Activated CD8-positive, alpha-beta memory T cell treated with anti-CD3 and anti-CD28 coated beads for 1 hour (primary cell): ENCODE measurements at places on chromosomes 6 and 20.

DNA sequence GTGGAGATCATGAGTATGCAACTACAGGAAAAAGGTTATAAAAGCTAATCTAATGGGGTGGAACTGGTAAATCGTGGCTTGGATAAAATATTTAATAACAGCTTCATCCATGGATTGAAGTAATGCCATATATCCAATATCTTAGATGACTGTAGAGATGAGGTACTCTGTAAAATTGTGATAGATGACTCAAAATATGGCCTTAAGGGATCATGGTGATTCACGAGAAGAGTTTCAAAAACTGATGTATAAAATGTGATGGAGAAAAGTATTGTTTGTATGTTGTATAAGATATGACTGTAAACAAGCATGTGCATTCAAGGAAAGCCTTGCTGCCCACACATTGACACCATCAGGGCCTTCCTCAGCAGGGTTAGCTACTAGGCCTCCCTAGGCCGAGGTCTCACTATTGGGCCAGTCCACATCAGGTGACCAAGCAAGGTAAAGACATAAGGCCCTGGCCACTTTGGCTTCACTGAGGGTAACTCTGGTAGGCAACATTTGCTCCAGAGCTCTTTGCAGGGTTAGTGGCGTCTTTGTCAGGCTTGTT lies 17.7 kb upstream of the CCN6 start:
- DNase-seq = no peak

- no peak for DNase-seq
Measured at GRCh38 chr20:20820785-20821483, 108.5 kb upstream of the RALGAPA2 start.

- DNase-seq = no peak
Measured at GRCh38 chr20:24376311-24377099, 92.9 kb upstream of the SYNDIG1 start.

GRCh38 chr6:77424761-77425160 lies 38.5 kb downstream of the HTR1B start:
- DNase-seq = no peak

DNA sequence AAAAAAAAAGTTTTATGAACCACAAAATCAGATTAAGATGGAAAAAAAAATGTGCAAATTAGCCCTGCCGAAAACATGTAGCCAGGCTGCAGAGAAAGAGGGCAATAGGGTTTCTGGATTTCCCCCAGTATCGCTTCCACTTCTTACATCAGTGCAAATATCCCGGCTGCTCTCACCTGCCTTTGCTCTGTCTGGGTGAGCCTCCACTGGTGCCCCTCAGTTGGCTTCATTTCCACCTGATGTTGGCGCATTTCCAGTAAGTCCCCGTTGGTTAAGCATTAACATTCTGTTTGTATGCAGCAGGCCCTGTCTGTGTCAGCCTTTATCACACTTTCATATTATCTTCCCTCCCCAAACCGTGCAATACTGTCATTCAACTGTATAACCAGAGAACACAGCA lies 215.1 kb downstream of the CBLN4 start:
- no peak for DNase-seq

GRCh38 chr6:88013015-88013414 lies 34.6 kb upstream of the SPACA1 start:
- DNase-seq = no peak

GRCh38 chr6:54426995-54427394 lies 118.8 kb downstream of the TINAG start:
- no peak for DNase-seq

- DNase-seq = no peak
Measured at GRCh38 chr6:135296715-135297114, 115.6 kb downstream of the MYB start.

GRCh38 chr20:48350313-48350988 lies 477.3 kb downstream of the PREX1 start:
- no peak for DNase-seq

DNA sequence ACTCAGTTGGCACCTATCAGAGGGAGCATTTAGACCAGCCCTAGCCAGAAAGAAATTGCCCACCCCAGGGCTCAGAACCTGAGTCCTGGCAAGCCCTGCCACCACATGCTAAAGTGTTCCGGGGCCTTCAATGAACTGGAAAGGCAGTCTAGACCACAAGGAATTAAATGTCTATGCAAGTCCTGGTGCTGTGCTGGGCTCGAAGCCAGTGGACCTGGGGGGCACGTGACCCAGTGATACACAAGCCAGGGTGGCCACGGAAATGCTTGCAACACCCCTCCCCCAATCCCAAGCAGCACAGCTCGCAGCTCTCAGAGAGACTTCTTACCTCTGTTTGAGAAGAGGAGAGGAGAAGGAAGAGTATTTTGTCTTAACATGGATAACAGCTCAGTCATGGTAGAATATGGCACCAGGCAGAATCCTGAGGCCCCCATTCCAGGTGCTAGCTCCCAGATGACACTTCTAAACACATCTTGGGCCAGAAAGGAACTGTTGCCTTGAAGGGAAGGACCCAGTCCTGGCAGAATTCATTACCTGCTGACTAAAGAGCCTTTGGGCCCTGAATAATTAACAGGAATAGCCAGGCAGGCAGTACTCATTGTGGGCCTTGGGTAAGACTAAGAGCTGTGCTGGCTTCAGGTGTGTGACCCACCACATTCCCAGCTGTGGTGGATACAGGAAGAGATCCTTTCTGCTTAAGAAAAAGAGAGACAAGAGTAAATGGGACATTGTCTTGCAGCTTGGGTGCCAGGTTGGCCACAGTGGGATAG lies 111.3 kb downstream of the BTBD9 start:
- no peak for DNase-seq

- DNase-seq = no peak
Measured at GRCh38 chr20:61219021-61219431, 33.0 kb upstream of the CDH4 start.

DNA sequence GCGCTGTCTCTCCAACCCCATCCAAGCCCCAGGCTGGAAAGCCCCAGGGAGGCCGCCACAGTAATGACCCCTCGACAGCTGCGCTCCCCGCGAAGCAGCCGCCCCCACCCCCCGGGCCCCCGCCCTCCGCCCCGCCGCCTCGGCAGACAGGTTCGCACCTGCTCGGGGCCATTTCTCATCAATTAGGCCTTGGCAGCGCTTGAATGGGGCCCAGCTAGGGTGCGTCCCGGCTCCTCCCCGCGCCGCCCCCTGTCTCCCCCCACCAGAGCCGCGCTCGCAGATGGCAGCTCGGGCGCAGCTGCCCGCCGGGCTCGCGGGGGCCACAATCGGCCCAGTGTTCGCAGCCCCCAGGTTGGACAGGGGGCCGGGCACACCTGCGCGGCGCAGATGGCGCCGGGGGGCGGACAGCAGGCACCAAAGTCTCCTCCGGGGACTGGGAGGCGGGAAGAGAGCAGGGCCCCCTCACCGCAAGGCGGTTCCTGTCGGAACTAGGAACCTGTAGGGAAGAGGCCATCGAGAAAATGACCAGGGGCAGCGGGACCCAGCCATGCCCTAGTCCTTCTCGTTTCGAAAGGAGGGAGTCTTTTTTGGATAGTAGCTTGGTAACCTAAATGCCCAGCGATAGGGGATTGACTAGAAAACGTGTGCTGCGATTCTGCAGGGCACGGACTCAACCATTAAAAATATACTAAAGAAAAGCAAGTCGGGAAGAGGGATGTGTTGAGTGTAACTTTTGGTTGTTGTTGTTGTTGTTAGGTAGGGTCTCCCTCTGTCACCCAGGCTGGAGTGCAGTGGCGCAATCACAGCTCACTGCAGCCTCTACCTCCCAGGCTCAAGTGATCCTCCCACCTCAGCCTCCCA lies 83.2 kb upstream of the EYA2 start:
- no peak for DNase-seq

DNA sequence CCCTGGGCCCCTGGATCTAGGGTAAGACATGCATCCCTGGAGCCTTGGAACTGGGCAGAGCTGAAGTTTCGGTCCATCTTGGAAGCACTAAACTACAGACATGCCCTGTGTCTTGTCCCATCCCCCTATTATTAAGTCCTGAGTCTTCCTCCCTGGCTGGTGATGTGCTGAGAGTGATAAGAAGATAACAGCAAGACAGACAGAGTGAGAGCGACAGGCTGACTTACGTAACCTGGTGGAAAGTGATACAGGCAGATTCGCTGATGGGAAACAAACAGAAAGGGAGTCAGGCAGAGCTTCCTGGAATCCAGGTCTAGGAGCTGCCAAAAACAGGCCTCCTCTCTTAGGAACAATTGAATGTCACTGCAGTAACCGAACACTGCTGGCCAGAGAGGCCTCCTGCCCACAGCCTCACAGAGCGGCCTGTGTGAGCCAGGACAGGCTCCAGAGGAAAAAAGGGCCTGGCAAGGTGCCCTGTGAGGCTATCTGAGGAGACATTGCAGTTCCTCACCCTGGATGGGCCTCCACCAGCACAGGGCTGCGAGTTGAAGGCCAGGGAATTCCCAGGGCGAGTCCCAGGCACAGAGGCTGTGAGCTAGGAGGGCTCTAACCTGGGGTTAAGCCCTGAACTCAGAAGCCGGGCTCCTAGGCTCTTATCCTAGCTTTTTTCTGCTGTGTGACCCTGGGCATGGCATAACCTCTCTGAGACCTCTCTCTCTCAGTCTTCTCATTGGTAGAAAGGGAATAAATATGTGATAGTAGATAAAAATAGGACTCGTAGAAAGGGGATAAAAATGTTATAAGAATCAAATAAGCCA lies 34.2 kb upstream of the B4GALT5 start:
- DNase-seq = no peak

DNA sequence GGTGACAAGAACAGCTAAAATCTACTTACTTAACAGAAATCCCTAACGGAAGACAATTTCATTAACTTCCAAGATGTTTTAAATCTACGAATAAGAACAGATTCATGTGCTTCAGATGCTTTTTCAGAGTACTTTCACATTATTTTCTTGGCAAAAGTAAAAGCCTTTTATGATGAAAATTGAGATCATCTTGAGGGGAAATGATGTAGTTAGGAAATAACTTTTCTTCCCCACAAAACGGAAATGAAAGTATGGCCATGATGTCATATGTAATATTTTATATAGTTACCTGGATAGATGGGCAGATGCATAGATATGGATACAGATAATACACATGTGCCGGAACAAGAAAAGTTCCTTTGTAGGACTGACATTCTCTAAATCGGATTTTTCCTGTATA lies 32.8 kb downstream of the SASH1 start:
- no peak for DNase-seq

DNA sequence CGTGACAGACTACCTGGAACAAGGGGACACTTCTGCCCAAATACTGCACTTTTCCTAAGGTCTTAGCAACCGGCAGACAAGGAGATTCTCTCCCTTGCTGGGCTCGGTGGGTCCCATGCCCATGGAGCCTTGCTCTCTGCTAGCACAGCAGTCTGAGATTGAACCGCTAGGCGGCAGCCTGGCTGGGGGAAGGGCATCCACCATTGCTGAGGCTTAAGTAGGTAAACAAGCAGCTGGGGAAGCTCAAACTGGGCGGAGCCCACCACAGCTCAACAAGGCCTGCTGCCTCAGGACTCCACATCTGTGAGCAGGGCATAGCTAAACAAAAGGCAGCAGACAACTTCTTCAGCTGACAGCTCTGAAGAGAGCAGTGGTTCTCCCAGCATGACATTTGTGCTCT lies 87.8 kb upstream of the ASCC3 start:
- no peak for DNase-seq
